Diencephalon (tissue), 1 donor: ENCODE measurements at places on chromosomes 7 and 10. TPM values are rescaled to one million over a fixed set of nuclear protein-coding genes. Genes with fewer than 3 reads are reported as not detected.

GTPBP4 gene
- 20.5 TPM for total RNA-seq

NUTM2E gene
- total RNA-seq: 0.46 TPM

MMP21 gene
- 0.46 TPM for total RNA-seq

TMEM273 gene
- 2.1 TPM for total RNA-seq

LIPF gene
- total RNA-seq: not detected

NMT2 gene
- total RNA-seq: 38.1 TPM

SLC39A12 gene
- total RNA-seq: 20.1 TPM

ABHD11 gene
- total RNA-seq: 11.5 TPM

HYCC1 gene
- total RNA-seq: 33.7 TPM

TAS2R41 gene
- not detected for total RNA-seq

SLC13A1 gene
- not detected for total RNA-seq

CLDN3 gene
- 0.69 TPM for total RNA-seq

UCMA gene
- not detected for total RNA-seq

HOXA13 gene
- total RNA-seq: not detected

SPDYE2 gene
- 0.23 TPM for total RNA-seq

TMEM176B gene
- total RNA-seq: 5.8 TPM

NEBL gene
- total RNA-seq: 66.4 TPM

CALCR gene
- 5.1 TPM for total RNA-seq

TSPAN12 gene
- total RNA-seq: 16.8 TPM

CPED1 gene
- 4.4 TPM for total RNA-seq

CHST3 gene
- total RNA-seq: 12.2 TPM

OPN1SW gene
- total RNA-seq: not detected

GIMAP1 gene
- 1.4 TPM for total RNA-seq

ENKUR gene
- 16.6 TPM for total RNA-seq

GDF10 gene
- total RNA-seq: 3.0 TPM

EGFR gene
- total RNA-seq: 24.0 TPM

NKX1-2 gene
- 1.8 TPM for total RNA-seq

NUTM2D gene
- 7.8 TPM for total RNA-seq

PODXL gene
- total RNA-seq: 13.8 TPM

CNPY1 gene
- 0.46 TPM for total RNA-seq

CAV2 gene
- 12.2 TPM for total RNA-seq

TCF7L2 gene
- 84.0 TPM for total RNA-seq
